ENCODE measurements at places on chromosomes 1 and 21. TPM values are rescaled to one million over a fixed set of nuclear protein-coding genes. Genes with fewer than 3 reads are reported as not detected.

GRCh38 chr1:42034426-42034825, 115.7 kb upstream of the HIVEP3 start:
- no peak for DNase-seq

Gene S100B
- 0.53 TPM for total RNA-seq

- DNase-seq, result no peak
Measured at GRCh38 chr1:109919303-109919702, 8.7 kb downstream of the CSF1 start.

GRCh38 chr1:160636076-160636475, 10.8 kb downstream of the SLAMF1 start:
- no peak for DNase-seq

DNA sequence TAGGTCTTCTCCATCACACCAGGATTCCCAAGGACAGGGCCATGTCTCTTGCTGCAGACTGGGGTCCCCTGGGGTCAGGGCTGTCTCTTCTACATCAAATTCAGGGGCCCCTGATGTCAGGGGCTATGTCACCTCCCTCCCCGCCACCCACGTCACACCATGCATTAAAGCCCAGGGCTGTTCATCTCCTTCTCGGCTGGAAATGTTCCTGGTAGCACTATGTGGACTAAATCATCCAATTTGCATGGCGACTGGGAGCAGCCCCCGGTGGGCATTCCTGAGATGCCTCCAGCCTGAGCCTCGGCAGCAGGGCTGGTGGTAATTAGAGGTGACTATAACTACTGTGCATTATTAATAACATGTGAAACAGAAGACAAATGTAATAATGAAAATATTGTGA, 151.7 kb upstream of the HMGB4 start:
- DNase-seq, result no peak

- no peak for DNase-seq
Measured at GRCh38 chr1:168918860-168919741, 187.4 kb upstream of the ATP1B1 start.

- peak; percentile 91 for DNase-seq
Measured at GRCh38 chr1:21659099-21659923, 9.8 kb downstream of the RAP1GAP start.

Gene VHLL
- total RNA-seq, result not detected

GRCh38 chr1:246425139-246425794, 81.8 kb downstream of the SMYD3 start:
- no peak for DNase-seq

DNA sequence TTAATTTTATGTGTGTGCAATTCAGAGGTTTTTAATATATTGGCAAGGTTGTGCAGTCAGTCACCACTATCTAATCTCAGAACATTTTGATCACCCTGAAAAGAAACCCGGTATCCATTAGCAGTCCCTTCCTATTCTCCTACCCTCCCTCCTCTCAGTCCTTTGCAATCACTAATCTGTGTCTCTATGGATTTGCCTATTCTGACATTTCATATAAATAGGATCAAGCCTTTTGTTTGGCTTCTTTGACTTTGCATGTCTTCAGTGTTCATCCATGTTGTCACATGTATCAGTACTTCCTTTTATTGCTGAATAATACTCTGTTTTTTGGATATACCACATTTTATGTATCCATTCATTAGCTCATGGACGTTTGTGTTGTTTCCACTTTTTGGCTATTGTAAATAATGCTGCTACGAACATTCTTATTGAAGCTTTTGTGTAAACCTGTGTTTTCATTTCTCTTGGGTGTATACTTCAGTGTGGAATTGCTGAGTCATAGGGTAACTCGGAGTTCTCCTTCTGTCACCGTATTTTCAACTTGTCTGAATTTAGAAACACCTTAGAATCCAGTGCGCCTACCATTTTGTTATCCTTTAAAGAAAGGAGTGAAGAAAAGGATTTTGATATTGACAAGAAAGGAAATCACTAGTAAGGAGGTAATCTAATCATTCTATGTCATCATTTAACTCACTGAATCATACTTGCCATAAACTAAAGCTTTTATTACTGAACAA, 3.4 kb downstream of the CEP85 start:
- DNase-seq, result no peak

Gene NGF
- total RNA-seq, result not detected

DNA sequence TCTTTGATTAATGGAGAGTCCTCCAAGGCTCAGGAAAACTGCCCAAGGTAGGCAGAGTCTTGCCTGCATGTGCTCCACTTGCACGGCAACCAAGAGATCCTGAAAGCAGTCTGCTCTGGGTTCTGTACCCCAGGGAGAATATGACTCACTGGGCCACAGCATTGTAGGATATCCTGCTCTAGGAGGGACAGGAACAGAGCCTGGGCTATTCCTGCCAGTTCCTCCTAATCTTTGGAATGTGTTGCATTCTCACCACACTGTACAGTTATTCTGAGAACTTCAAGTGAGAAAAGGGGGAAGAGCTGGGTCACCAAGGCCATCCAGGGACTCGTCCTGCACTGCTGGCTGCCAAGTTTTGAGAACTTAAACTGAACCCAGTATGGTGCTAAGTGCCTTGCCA, 278.5 kb downstream of the MATN1 start:
- DNase-seq, result peak; percentile 4

DNA sequence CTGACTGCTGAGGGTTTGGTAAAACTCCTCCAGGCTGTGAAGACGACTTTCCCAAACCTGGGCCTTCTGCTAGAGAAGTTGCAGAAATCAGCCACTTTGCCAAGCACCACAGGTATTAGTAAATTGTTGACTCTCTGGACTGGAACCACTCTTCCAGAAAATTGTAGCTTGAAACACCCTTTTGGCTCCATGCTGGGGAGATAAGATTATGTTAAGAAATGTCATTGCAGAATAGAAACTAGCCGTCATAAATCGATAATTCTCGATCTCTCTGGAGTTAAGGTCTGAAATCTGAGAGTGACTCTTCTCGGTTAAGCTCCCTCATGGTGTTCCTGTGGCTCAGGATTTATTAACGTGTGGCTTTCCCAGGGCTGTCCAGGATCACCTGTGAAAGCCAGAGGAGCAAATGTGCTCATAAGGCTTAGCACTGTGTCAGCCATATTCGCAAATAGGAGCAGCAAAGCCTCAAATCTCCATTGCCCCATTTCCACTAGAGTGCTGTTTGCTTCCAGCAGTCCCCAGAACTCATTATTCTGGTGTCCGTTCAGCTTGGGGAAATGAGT, 54.6 kb downstream of the ZBTB40 start:
- DNase-seq, result no peak

DNA sequence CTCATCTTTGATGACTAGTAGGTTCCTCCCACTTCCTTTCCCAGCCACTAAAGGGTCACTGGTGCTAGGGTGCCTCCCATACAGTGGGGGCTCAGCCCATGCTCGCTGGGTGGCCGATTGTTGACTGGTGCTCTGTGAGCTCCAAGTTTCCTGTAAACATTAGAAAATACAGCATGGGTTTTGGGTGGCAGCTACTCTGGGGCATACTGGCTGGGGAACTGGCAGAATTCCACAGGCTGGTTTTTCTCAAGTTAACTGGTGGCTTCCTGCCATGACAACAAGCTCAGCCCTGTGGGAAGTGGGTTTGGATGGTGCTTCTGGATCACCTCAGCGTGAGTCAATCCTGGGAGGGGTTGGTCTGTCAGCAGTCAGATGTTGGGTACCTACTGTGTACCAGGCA, 28.7 kb upstream of the CRNN start:
- DNase-seq, result no peak

- no peak for DNase-seq
Measured at GRCh38 chr1:119816407-119816806, 5.1 kb upstream of the REG4 start.

GRCh38 chr1:29802181-29803068, 566.1 kb downstream of the PTPRU start:
- no peak for DNase-seq

GRCh38 chr1:237084341-237085077, 42.5 kb downstream of the RYR2 start:
- DNase-seq, result no peak

DNA sequence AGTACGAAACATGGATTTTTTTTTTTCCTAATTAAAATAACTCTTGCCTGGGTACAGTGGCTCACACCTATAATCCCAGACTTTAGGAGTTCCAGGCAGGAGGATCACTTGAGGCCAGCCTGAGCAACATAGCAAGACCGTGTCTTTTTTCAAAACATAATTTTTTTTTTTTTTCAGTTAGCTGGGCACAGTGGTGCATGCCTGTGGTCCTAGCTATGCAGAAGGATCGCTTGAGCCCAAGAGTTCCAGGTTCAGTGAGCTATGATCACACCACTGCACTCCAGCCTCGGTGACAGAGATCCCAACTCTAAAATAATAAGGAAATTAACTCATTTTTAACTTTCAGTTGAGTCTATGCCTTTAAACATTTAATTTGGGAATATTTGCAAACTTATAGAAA, 170.1 kb downstream of the NEK7 start:
- no peak for DNase-seq

DNA sequence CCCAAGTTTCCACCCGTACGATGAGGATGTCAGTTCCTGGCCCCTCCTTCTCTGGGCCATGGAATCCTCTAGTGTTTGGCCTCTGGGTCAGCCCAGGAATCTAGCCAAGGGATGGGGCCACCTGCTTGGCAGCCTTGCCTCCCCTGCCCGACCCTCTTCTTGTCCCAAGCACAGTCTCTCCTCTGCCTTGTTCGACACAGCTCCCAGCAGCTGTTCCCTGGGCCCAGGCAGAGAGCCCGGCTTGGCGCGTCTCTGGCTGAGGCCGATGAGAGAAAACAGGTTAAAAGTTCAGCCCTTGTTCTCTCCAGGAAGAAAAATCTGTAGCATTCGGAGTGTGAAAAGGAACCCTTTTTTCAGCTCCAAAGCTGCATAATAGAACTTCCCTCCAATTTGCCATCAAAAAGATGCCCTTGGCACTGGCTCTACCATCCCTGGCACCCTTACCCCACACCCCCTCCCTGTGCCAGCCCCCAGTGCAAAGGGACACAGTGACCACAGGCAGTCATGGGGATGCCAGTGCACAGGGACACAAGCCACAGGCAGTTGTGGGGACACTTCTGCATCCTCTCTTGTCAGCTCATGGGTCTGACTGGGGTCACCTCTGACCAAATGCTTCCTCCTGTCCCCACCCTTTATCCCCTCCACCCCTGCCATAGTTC, 68.4 kb downstream of the EPHB2 start:
- DNase-seq, result no peak

DNA sequence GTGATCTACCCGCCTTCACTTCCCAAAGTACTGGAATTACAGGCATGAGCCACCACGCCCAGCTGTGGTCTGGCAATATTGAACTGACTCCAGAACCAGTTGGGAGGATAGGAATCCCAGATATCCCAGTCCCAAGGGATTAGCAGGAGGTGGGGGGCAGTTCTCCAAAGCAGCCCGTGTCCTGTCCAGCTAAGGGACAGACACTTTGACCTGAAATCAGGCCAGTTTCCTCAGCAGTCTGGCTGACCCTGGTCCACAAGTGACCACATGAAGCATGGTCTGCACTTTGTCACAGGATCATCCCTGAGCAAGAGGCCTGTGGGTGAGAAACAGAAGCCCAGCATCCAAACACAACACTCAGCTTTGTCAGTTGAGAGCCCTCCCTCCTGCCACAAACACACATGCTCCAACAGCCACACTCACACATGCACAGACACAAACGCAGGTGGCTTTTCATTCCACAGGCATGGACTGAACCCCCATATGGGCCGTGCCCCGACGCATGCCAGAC, 2.7 kb upstream of the FDPS start:
- DNase-seq, result no peak

Gene CRTC2
- 44.7 TPM for total RNA-seq

GRCh38 chr1:1273209-1273511, 494 bp downstream of the UBE2J2 start:
- DNase-seq, result no peak

Gene MINDY1
- 6.4 TPM for total RNA-seq

All from H9 (cell line).